Muscle of arm (tissue), 14 donors: ENCODE measurements at places on chromosomes 5 and 9. TPM values are rescaled to one million over a fixed set of nuclear protein-coding genes. Genes with fewer than 3 reads are reported as not detected.

The ARID3C gene
- not detected for polyA plus RNA-seq

The IL9 gene
- not detected for polyA plus RNA-seq

The BNC2 gene
- polyA plus RNA-seq, result 5.7 TPM

The SLC46A2 gene
- not detected for polyA plus RNA-seq

DNA sequence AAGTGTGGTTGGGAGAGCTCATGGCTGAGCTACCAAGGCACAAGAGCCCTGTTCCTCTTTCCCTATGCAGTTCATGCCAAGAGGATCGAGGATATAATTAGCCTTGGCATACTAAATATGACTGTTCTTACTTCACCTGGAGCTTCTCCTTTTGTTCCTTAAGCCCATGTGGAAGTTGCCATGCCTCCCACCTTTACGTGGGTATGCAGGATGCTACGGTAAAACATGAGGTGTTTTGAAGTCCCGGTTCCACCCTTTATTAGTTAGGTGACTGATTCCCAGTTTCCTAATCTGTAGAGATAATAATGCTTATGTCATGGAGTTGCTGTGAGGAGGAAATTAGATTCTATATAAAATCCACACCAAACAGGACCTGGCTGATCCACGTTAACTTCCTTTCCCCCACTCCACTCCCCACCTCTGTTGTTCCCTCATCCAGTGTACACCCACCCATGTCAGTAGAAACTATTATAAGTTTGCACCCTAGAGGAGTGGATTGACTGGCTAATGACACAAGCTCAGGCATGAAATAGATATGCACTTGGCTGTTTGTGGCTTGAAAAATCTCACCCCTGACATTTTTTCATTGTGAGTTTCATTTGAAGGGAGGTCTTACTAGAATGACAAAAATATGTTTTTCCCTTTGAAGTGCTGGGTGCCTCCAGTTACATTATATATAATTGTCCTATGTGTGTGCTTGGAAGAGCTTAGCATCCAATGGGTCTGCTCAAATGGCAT is 36.8 kb upstream of the SHOC1 start:
- no peak for DNase-seq

DNA sequence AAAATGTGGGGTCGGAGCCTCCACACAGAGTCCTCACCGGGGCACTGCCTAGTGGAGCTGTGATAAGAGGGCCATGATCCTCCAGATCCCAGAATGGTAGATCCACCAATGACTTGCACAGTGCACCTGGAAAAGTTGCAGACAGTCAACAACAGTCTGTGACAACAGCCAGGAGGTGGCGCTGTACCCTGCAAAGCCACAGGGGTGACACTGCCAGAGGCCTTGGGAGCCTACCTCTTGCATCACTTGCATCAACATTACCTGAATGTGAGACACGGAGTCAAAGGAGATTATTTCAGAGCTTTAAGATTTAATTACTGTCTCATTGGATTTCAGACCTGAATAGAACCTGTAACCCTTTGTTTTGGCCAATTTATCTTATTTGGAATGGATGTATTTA is 614.1 kb upstream of the CDH9 start:
- DNase-seq, result no peak

GRCh38 chr5:30846171-30846570 is 347.3 kb upstream of the CDH6 start:
- no peak for DNase-seq

GRCh38 chr9:97645720-97646119 is 12.1 kb downstream of the NCBP1 start:
- DNase-seq, result no peak

DNA sequence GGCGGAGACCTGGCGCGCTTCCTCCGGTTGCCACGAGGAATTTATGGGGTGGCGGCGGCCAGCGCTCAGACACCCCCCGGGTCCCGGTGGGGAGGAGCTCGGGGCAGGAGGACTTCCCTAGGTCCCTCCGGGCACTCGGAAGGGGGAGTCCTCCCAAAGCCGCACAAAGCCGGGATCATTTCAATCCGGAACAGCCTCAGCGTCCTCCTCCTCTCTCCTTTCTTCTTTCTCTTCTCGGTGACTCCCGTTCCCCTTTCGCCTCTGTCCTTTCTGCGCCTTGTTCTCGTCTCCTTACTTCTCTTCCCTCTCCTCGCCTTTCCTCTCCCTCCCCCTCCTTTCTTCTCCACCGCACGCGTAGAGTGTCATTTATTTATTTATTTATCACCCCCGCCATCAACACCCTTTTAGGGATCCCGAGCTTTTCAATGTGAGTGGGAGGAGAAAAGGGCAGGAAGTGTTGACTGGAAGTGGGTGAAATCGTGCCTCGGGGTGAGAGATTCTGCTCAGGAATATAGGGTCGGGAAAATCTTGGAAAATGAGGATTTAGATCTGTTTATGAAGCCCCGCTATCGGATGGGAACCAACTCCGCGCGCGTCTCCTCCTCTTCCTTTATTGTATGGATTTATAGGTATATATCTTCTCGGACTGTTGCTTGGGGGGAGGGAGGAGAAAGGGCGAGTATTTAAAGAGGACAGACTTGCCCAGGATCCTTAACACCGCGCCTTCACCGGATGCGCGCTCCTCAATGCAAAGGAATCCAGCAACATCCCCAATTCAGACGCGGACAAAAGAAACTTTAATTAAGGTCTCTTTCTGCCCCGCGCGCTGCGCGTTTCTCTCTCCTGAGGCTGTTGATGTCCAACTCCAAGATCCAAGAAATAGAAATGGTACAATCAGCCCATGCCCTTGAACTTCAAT is 2.0 kb upstream of the ZNF462 start:
- DNase-seq, result peak; percentile 64

DNA sequence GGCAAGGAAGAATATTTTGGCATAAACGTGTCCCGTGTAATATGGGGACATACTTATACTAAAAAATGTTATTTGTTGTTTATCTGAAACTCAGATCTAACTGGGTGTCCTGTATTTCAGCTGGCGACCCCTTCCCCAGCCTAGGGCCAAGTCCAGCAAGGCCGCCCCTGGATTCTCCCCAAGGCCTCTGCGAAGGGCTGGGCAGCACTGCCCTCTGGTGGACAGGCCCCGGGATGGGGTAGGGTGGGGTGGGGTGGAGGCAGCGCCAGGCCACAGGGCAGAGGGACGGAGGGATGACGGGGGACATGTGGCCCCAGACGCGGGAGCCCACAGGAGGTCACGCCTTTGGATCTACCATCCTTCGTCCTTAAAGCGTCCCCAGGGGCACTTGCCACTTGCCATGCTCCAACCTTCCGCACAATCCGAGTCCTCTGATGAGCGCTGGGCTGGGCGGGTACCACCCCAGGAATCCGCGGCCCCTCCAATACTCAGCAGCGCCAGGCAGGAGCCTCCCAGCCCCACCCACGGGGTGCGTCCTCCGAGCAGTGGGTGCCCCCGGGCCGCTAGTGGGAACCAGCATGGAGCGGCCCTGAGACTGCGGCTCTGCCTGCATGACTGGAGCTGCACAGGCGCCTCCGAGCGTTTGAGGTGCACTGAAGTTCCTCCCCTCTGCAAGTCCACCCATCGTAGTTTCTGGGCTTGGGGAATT is 7.1 kb upstream of the AGPAT2 start:
- no peak for DNase-seq

DNA sequence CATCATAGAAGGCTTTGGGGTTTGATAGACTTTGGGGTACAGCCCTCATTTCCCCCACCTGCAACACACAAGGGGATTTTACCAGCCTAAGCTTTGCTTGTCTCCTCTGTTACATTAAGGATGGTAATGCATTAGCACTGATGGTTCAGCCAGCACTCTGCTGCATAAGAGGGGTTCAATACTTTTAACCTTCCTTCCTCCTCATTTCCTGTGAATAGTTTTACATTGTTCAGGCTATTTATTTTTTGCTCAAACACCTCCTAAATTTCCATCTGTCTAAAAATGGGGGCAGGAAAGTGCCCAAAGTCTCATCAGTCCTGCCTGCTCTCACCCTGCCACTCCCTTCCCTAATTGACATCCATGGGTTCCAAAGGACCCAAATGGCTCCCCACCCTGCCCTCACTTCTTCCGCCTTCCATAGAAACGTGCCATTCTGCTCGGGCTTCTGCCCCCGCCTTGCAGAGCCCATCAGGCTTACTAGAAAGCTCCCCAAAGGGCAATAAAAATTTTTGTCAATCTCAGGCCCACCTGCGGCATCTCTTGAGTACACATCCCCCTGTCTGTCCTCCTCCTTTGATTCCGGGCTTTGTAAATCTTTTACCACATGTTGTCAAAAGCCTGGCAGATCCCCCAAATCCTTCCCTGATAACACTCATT is 239.5 kb upstream of the SLC24A2 start:
- DNase-seq, result no peak

- DNase-seq, result no peak
Observed at GRCh38 chr9:93027750-93028149, 30.8 kb upstream of the SUSD3 start.

GRCh38 chr5:96563816-96564215 is 98.4 kb upstream of the CAST start:
- no peak for DNase-seq
